ENCODE measurements at places on chromosomes 3 and 15. TPM values are rescaled to one million over a fixed set of nuclear protein-coding genes. Genes with fewer than 3 reads are reported as not detected.

SLC22A13 gene
- total RNA-seq: 0.44 TPM

KNG1 gene
- total RNA-seq: not detected

SPINK8 gene
- not detected for total RNA-seq

- DNase-seq: no peak
Observed at GRCh38 chr15:99556011-99556410, 9.8 kb upstream of the MEF2A start.

GRCh38 chr3:5140230-5140621, 18.1 kb downstream of the ARL8B start:
- DNase-seq: no peak

DNA sequence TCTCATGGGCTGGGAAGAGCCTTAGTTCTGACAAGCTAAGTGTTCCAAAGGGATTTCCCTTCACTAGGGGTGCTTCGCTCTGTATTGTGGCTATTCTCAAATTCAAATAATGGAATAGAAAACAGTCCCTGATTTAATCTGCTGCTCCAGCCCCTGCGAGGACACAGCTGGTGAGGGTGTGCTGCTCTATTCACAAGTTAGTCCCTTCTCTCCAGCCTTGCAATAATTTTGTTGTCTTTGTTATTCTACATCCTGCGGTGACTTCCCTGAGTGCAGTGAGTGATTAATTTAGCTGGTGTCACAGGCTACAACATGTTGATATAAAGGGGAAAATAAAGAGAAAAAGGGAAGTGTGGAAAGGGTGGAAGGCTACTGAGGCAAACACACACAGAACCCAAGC, 180.5 kb upstream of the VEPH1 start:
- no peak for DNase-seq

All from CD8-positive, alpha-beta memory T cell (primary cell).